Fibroblast of villous mesenchyme (primary cell): ENCODE measurements at places on chromosomes 12 and 14.

GRCh38 chr12:94405413-94406116 is 54.1 kb downstream of the CEP83 start:
- DNase-seq, result no peak

DNA sequence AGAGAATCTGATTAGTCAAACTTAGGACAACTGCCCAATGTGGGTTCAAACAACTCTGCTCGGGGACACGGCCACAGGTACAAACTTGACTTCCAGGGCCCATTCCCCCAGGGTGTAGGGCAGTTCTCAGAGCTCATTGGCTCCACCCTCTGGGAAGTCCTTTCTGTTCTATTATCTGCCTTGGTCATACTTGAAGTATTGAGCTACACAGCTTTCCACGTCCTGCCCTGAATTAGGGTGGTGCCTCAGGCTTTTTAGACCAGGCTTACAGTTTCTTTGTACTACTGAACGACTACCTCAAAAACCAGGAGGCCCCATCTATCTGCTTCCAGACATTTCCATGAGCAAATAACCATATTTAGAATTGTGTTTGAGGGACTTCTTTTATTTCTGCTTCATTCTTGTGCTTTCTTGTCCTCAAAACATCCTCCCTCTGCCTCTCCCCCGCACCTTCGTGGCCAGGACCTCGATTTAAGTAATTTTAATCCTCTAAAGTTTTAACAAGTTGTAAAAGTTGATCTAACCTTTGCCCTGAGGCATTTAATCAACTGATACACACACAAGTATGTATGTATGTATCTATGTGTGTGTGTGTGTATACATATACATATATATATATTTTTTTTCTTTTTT is 281.7 kb upstream of the AMIGO2 start:
- peak; percentile 57 for DNase-seq

GRCh38 chr12:89348894-89349699 is 3.2 kb downstream of the DUSP6 start:
- no peak for DNase-seq

DNA sequence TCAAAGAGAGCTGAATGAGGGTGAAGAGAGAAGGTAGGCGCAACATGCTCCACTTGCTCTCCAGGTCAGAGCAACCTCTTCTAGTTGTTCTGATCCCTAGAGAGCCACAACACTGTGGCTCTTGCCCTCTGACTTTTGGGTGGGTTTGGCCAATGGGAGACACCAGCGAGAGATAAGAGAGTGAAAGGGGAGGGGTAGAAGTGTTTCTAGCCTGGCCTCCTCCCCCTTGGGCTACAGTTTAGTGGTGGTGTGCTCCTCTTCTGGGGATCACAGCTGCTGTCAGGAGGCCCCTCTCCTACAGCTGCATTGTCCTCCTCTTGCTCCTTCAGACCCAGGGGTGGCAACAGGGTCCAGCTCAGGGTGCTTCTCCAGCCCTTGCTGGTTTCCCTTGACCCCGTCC is 454.8 kb downstream of the FUT8 start:
- no peak for DNase-seq

DNA sequence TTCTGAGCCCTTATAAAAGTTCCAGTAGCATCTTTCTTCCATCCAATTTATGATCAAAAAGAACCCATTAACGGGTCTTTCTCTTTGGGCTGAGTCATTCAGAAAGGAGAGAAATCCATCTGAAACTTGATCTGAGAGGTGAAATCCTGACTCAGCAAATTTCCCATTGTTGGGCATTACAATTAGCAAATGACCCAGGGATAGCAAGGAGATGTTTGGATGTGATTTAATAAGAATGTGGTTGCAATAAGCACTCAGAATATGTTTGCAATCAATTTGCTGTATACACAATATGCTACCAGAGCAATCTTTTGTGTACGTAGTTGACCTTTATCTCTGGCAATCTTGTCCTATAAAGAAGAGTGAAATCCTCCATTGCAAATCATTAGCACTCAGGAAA is 122.7 kb downstream of the CCDC60 start:
- DNase-seq, result no peak

- DNase-seq, result no peak
Measured at GRCh38 chr14:62301080-62301479, 538.9 kb downstream of the SNAPC1 start.

DNA sequence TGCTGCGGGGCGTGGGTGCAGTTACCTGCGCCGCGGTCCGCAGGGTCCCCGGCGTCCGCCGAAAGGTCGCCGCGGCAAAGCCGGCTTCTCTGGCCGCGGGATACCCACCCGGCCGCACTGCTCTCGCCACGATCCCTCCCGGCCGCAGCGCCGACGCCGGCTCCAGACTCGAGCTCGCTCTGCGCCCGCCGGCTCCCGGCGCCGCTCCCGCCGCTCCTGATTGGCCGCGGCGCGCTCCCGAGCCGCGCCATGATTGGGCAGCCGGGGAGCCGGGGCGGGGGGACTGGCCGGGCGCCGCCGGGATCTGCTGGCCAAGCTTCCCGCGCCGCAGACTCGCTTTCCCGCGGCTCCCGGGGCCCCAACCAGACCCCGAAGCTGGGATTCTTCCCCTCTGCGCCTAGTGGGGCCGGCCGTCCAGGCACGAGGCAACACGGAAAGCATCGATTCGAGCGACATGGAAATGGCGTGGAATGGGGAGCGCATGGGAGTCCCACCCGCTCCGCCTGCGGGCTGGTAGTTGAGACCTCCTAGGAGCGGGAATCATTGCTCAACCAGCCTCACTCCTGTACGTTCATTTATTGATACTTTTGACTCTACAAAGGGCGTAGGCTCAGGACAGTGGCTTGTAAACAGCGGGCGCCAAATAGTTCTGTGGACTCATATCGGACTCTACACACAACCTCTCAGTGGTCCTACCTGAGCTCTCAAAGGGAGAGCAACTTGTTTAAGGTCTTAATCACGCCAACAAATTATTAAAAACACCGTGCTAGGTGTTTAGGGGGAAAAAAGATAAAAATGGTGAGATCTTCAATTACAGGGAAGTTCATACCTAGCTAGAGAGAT is 36.4 kb upstream of the STON2 start:
- DNase-seq, result peak; percentile 52

DNA sequence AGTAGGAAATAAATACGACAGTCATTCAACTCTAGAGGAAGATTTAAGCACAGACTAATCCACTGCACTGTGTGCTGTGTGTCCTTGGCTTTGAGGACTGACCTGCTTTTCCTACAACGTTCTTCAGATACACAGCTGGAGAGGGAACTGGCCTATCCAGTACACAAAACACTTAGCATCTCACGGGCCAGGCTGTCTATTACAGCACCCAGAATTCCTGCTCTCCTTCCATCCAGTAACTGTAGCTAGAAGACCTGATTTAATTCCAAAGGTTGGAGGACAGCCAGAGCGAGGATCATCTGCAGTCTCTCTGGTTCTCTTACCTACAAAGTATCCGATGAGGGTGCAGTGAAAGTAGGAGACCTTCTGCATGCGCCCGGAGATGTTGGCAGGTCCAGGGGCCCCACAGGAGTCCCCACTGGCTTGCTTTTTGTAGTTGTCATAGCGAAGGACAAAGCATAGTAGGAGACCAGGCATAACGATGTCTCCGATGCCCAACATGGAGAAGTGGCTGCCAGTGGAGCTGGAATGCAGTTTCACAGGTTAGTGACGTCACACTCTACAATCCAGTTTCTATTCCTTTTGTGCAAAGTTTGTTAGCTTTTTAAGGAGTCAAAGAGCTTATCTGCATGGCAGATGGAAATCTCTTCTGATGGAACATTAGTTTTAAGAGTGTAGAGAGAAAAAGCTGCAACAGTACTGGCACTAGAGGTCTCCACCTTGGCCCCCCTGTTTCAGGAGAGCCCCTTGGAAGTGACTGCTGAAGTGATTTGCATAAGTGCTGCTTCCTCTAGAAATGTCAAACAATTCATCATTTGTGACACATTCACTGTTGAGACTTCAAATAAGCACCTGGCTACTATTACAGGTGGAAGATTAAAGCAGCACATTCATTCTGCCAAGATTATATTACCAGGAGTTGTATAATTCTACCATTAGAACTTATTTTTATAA is 41.7 kb downstream of the ACADS start:
- DNase-seq, result no peak

GRCh38 chr12:110998165-110998564 is 77.8 kb upstream of the MYL2 start:
- DNase-seq, result no peak

GRCh38 chr14:102683399-102684297 is 91.2 kb downstream of the RCOR1 start:
- no peak for DNase-seq

GRCh38 chr12:16136219-16136988 is 141.1 kb downstream of the SLC15A5 start:
- no peak for DNase-seq

GRCh38 chr12:45435945-45436710 is 220.2 kb downstream of the ANO6 start:
- DNase-seq, result no peak

- DNase-seq, result no peak
Measured at GRCh38 chr14:56888274-56888673, 78.0 kb upstream of the OTX2 start.

DNA sequence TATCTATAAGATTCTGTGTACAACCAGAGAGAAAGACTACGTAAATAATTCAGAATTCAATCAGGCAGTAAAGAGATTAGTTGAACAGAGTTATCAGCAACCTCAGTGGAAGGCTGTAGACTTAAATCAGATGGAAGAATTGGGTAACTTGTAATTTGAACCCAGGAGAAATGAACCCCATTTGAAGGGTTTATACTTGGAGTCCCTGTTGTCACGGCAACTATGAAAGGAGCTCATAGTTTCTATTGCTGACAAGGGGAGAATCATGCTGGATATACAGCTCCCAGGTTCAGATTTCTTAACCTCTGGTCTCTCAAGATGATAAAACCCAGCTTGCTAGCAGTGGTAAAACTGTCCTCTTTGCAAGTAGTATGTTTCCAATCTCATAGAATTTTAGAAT is 54.4 kb upstream of the BMP4 start:
- peak; percentile 17 for DNase-seq

DNA sequence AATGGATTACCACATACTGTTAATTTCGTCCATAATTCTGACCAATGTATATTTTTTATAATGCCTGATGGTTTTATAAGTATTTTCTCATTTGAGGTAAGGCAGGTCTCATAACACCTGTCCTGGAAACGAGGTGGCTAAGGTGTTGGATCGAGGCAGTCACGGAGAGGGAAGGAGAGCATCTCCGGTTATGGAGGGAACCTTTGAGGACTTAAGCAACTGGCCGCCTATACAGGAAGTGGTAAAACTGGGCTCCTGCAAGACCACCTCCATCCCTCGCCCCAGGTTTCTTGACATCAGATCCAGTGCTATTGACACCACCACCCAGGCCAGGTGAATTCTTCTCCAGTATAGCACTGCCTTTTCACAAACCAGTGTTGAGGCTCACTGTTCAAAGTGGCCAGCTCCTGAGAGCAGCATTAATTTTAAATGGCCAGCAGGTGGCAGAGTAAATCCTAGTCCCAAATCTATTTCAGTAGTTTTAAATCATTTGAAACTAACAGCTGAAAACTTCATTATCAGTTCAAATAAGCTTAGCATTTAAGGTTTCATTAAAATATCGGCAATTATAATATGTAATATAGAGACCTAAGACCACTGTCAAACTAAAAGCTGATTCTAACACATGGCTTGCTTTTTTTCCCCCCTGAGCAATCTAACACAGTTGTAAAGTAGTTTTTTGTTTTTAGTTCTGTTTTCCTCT is 100.8 kb downstream of the PPM1A start:
- peak; percentile 58 for DNase-seq

GRCh38 chr12:75842090-75842489 is 189.5 kb downstream of the PHLDA1 start:
- DNase-seq, result no peak

GRCh38 chr12:84376320-84376719 is 536.3 kb downstream of the SLC6A15 start:
- no peak for DNase-seq

- peak; percentile 4 for DNase-seq
Measured at GRCh38 chr14:94867946-94868771, 98.2 kb upstream of the GSC start.

- DNase-seq, result peak; percentile 2
Measured at GRCh38 chr14:84520711-84521338, 1009.1 kb upstream of the FLRT2 start.

DNA sequence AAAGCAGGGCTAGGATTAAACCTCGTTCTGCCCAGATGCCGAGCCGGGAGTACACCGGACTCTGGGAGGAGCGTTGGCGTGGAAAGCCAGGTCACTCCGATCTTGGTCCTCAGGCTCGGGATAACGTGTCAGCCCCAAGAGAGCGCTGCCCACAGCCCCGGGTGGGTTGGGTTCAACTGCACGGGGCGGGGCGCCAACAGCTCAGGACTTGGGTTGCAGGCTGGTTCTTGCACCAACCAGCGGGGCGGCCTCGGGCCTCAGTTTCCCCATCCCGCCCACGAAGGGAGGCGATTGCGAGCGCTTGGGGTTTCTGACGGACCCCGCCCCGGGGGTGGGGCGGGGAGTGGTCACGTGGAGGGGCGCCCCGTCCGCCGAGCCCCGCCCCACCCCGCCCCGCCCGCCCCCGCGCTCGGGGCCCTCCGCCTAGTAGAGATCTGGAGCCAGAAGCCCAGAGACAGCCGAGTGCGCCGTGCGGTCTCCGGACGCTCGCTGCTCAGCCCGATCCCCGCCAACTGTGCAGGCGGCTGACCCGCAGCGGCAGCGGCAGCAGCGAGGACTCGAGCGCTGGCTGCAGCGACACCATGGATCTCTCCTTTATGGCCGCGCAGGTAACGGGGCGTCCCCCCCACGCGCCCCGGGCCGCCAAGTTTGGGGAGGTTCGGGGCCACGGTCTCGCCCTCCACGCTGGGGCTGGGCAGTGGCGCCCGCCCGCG is at the start of gene C14orf132:
Gene C14orf132 (plus strand): TSS at position 443 of the 713 bp plus-strand sequence. CDS start 139 bp downstream, at position 582.
- peak; percentile 58 for DNase-seq

DNA sequence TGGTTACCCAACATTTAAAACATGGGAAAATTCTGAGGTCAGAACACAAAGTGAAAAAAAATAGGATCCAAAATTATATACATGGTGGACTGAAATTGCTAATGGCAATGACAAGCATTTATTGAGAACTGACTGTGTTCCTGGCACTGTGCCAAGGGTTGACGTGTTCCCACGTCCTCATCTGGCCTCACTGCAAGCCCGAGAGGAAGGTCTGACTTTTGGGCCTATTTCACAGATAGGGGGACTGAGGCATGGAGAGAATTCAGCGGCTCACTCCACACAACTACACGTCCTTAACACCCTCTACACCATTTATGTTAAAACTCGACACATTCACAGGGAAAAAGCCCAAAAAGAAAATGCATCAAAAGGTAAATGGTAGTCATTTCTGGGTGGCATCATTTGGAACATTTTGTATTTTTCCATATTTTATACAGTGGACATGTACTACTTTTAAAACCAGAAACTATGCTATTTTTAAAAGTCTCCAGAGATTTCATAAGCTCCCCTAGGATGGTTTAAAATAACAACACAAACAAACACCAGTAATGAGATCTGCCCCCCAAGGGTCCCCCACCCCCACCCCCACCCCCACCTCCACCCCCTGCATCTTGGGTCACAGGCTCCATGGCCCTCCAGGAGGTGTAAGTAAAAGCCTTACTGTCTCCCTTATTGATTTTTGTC is 27.7 kb downstream of the CLMN start:
- DNase-seq, result peak; percentile 13
